ENCODE measurements at places on chromosomes 3 and 15. TPM values are rescaled to one million over a fixed set of nuclear protein-coding genes. Genes with fewer than 3 reads are reported as not detected.

Gene USP13
- 9.8 TPM for total RNA-seq

Gene KCNMB3
- total RNA-seq = 0.95 TPM

Gene SLC24A5
- total RNA-seq = not detected

Gene DET1
- 5.4 TPM for total RNA-seq

Gene SLC12A8
- total RNA-seq = 1.7 TPM

Gene SLC15A2
- 0.18 TPM for total RNA-seq

Gene NEK11
- total RNA-seq = 4.7 TPM

Gene MAP6D1
- total RNA-seq = 6.3 TPM

Gene KIF15
- total RNA-seq = 9.2 TPM

Gene EIF4E3
- 3.1 TPM for total RNA-seq

Gene BCHE
- 0.79 TPM for total RNA-seq
